ENCODE measurements at places on chromosomes 1 and 21.

DNA sequence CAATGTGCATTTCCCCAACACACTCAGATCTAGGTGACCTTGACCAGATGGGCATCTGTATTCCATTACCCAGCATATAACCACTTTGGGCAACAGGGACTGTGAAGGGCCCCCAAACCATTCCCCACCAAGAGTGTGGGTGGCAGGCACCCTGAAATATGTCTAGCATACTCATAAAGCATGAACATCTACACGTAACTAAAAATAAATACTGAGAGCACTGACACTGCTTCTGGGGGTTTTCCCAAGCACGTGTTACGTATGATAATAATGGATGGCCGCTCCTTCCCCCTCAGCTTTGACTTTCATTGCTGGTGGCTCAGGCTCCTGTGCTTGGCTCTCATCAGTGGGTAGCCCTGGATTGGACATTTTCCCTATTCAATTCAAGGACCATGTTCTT lies 39.1 kb downstream of the IGSF3 start:
- no peak for DNase-seq

- DNase-seq = peak; percentile 55
Measured at GRCh38 chr1:6052543-6053205, 7.0 kb downstream of the KCNAB2 start.

DNA sequence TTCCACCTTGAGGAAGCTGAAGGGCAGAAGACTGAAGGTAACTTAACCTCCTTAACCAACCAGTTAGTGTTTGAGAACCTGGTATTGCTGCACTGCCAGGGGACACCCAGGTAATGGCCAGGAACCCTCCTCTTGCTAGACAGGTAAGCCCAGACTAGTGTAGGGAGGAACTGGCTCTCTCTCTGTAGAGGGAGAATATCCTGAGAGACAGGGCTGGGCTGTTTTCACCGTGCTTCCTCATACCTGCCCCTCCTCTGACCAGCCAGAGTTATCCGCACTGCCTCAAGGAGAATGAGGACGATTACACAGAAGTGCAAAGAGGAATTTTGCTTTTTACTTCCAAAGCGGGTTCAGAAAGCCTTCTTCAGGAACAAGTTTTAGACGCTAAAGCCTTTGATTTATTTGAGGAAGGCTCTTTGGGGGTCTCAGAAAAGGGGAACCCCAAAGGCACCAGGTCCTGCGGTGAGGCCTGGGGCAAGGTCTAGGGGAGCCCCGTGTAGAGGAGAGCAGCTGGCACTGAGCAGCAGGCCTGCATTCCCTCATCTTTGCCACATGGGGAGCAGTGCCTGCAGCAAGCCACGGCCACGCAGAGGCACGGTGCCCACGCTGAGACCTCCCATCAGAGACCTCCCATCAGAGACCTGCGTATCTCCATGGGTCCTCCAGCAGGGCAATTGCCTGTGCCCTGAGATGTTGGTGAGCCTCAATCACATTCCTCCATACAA lies 13.5 kb downstream of the GNG4 start:
- no peak for DNase-seq

- no peak for DNase-seq
Measured at GRCh38 chr1:224996266-224996665, 66.8 kb downstream of the DNAH14 start.

- no peak for DNase-seq
Measured at GRCh38 chr1:24526940-24527542, 24.4 kb downstream of the RCAN3 start.
